Right renal pelvis (tissue), 4 donors: ENCODE measurements at places on chromosomes 7 and 10.
A peak's percentile ranks its signal among the peaks of the same experiment; 100 is the strongest.

- DNase-seq = no peak
Measured at GRCh38 chr7:6589151-6589828, 531 bp upstream of the INTS15 start.

- no peak for DNase-seq
Measured at GRCh38 chr7:132544999-132545398, 31.3 kb downstream of the PLXNA4 start.

- DNase-seq = no peak
Measured at GRCh38 chr7:27164045-27164366, 1.3 kb downstream of the HOXA9 start.

- DNase-seq = no peak
Measured at GRCh38 chr7:128302139-128302538, 41.6 kb downstream of the RBM28 start.

GRCh38 chr7:35384761-35385700 lies 131.1 kb upstream of the TBX20 start:
- peak; percentile 19 for DNase-seq

DNA sequence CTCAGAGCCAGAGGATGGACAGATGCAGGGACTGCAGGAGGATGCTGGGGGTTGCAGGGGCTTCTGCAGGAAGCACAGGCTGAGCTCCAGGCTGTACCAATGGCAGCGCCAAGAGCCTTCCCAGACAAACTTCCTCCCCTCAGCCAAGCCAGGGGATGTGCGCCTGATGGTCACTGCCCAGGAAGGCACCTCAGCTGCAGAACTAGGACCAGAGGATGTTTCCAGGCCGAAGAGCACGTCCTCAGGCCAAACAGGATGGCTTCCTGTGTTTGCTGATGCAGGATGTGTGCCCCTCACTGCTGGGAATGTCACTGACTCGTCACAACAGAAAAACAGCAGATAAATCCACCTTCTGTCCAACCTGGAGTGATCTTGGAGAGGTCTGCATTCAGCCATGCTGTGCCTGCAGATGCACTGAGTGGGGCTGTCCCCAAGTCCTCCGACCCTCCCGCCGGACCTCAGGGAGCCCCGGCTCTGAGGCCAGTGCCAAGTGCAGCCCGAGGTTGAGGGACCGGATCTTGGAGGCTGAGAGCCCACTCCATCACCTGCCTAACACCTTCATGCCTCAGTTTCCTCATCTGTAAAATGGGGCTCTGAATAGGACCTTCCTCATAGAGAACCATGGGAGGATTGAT lies 152.5 kb upstream of the CHST15 start:
- DNase-seq = no peak

- no peak for DNase-seq
Measured at GRCh38 chr7:33339074-33339790, 209.9 kb downstream of the BBS9 start.

- no peak for DNase-seq
Measured at GRCh38 chr7:101817471-101818286, at the start of gene CUX1. Gene CUX1, plus strand, starts transcription at chr7:101817626. Its CDS starts 14 bp downstream, at chr7:101817640.

- no peak for DNase-seq
Measured at GRCh38 chr10:15859509-15859905, 800 bp downstream of the MINDY3 start.

DNA sequence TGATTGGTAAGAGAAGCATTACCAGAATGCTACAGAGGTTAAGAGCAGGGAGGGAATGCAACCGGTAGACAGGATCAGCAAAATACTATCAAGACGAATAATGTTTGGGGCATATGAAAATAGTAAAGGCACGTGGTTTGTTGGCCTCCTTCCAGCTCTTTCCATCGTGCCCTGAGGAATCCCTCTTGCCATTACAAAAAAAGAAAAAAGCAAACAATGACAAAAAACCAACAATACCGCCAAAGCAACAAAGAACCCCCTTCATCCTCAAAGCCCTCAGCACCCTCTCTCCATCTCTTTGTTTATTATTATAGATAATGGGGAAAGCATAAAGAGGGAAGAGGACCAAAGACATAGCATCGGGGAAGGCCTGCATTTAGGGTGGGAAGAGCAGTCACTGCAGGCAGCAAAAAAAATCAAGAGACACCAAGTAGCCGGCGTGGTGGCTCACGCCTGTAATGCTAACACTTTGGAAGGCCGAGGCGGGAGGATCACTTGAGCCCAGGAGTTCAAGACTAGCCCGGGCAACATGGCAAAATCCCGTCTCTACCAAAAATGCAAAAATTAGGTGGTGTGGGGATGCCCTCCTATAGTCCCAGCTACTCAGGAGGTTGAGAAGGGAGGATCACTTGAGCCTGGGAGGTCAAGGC lies 78.0 kb downstream of the HIP1 start:
- DNase-seq = no peak

- DNase-seq = no peak
Measured at GRCh38 chr10:99708428-99709012, 23.4 kb downstream of the COX15 start.

- no peak for DNase-seq
Measured at GRCh38 chr10:106722524-106722923, 442.0 kb downstream of the SORCS1 start.

DNA sequence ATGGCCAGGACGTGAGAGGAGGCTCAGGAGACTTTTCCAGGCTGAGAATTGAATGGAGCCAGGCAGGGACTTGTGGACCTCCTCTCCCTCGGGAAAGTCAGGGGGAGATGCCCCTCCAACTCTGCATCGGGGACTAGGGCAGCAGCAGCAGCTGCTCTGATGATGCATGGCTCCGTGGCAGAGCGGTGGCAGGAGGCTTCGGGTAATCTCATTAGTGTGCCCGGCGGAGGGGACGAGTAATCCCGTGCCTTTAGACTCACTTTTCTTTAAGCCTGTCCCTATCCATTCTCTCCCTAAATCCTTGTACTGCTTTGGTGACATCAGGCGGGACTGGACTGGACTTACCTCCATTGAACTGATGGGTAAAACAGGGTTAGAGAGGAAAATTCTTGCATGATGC lies 75.1 kb downstream of the ZMIZ1 start:
- DNase-seq = no peak

DNA sequence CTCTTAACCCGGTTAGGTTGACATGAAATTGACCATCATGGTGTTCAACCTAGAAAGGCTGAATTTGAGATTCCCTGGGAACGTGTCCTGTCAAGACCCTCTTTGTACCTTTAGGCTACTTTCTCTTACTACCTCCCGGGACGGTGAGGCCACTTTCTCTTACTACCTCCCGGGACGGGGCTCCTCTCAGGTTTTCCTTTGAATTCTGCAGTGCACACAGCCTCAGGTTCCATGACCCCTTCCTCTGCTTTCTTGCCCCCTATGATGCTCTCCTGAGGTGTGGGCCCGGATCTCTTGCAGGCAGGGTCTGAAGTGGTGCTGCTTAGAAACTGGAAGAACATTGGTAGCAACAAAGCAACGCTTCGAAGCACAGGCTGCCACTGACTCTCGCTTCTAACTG lies 155.3 kb downstream of the CAMK1D start:
- DNase-seq = no peak

- DNase-seq = no peak
Measured at GRCh38 chr10:34323192-34323591, 491.9 kb downstream of the PARD3 start.

DNA sequence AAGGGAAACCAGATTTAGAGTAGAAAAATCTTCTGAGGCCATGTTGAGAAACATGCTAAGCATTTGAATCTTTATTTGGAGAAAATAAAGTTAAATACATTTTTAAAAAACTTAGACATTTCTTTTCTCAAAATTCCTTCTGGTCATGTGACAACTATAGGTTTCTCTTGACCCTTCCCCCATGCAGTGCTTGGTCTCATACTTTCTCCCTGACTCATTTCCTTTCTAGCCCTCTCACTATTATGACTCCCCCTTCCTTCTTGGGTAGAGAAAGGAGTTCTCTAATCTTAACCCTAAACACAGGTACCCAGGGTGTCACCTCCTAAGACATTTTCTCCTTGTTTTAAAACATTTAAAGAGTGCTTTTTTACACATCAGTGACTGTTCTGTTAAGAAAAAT lies 179.5 kb upstream of the TMEM106B start:
- DNase-seq = no peak
